ENCODE measurements at places on chromosomes 3 and 15.

DNA sequence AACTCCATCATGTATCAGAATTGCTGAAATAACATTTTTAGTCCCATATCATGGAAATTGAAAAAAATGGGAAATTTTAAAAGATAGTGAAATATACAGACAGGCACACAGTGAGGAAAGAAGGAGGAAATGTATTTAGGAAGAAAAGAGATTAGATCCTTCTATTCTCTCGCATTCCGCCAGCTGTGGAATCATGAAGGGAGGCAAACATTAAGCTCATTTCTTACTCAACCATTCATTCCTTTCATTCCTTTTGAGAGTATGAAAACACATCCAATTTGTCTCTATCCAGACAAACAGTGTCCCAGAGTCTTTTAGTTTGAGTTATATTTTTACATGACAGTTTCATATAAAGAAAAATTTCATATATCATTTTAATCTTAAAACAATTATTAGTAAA lies 52.5 kb upstream of the KCNMB2 start:
- DNase-seq, result no peak

DNA sequence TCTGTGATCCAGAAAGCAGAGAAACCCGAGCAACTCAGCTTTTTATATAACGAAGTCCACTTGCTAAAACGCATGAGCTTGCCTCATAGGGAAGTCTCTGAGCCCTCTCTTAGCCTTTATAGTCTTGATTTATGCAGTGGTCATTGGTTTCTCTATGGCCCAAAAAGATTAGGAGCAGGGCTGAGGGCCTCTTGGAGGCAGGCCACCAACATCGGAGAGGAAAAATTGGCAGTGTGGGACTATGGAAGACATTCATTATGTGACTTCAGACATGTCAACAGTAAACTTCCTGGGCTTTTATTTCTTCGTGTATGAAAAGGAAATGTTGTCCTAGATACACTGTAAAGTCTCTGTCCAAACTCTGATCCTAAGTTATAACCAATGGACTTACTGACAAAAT lies 13.5 kb downstream of the RAB8B start:
- no peak for DNase-seq

- DNase-seq, result no peak
Measured at GRCh38 chr15:93671387-93671943, 559.9 kb upstream of the MCTP2 start.

- DNase-seq, result no peak
Measured at GRCh38 chr3:64604313-64604712, 83.5 kb downstream of the ADAMTS9 start.

DNA sequence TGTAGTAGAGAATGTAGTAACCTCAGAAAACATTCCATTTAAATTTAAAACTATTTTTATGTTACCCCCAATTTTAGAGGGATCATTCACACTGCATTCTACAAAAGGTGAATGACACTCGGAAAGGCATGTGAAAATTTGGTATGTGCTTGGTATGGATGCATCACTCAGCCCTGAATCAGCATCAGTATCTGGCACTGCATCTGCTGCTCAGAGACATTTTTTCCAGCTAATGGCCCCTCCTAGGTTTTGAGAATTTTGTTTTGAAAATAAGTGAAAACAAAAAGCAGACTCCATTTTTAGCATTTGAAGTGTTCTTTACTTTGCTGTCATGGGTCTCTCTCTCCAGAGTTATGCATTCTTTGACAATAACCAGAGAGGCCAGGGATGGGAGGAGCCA lies 15.6 kb upstream of the WWTR1 start:
- no peak for DNase-seq

DNA sequence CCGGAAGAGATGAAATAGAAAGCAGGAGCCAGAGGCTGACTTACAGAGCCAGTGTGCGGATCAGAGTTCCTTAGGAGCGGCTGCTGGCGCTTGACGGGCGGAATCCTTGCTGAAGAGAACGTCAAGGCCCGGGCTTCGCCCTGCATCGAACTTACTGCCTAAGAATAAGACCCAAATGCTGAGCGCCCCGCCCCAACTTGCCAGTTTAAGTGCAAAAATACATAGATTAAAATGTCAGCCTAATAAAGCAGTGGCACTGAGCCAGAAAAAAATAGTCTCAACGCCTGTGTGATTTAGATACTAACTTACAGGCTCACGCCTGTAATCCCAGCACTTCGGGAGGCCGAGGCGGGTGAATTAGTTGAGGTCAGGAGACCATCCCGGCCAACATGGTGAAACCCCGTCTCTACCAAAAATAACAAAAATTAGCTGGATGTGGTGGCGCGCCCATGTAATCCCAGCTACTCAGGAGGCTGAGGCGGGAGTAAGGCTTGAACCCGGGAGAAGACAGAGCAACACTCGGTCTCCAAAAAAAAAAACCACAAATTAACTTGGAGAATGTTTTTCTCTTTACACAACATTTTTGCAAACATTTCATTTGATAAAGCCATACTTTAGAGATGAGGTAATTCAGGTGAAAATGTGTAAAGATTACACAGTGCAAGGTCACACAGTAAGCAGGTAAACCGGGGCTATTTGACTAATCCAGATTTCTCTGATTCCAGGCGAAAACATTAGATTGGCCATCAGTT lies 1.2 kb upstream of the UBP1 start:
- no peak for DNase-seq

DNA sequence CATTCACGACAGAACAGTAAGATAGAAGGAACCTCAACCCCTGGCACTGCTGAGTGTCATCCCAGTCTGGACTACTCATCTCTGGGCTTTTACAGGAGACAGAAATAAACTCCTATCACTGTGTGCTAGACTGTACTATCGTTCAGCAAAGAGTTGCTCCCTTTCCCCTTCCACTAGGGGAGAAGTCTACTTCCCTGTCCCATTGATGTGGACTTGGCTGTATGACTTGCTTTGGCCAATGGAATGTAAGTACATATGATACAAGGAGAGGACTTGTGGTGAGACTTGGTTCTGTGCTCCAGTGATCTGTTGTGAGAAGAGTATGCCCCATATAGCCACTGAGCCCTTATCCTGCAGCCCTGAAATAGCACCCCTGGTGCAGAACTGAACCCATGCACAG lies 5.3 kb upstream of the KIF7 start:
- DNase-seq, result no peak

DNA sequence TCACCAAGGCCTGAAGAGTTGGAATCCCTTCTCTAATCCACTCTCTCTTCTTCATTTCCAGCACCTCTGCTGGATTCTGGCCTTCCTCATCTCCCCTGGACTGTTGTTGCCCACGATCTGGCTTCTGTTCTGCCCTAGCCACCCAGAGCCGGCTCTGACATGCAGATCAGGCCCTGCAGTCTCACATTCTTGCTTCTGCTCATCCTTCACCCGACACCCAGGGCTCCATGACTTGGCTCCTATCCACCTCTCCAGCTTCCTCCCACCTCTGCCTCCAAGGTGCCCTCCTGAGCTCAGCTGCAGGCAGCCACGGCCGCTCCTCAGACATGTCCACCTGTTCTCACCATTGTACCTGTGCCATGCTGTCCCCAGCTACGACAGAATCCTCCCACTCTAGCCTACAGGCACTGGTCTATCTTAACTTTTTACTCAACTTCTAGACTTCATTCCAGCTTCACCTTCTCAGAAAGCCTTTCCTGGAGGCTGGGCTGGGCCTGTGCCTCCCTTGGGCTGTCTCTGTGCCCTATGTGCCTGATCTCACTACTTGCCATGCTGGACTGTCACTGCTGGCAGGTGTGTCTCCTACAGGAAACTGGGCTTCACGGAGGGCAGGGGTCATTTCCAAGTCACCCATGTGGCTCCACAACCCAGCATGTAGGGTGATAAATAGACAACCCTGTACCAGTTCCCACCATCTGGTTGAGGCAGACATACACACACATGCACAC lies 16.0 kb upstream of the TBC1D21 start:
- DNase-seq, result no peak

DNA sequence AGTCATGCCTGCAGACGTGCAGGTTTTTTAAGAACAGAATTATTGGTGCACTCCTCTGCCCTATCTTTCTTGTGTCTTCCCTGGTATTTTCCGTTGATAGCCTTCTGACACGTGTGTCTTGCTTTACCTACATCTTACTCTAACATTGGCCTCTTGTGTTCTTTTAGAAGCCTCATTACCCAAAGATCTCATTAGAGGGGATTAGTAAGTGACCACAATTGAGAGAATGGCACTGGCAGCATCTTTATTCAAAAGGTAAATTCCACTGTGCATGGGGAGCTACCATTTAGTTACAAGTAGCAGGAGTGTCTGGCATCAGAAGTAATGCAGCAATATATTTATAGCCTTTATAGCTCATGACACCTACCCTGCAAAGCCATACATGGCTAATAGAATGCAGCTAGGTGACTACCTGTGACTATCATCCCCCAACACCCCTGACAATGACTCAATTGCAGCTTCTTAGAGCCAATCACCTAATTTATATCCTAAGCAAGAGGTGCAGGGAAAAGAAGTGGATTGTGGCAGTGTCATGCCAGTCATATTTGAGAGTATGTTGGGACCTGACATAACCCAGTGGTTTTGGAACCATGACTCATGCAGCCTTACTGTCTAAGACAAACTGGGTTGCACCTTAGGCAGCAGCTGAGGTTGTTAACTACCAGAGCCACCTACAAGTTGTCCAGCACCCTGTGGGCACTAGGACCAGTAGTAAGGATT lies 164.8 kb downstream of the GRM7 start:
- DNase-seq, result no peak

- DNase-seq, result no peak
Measured at GRCh38 chr3:141663993-141664392, 74.1 kb upstream of the RNF7 start.

DNA sequence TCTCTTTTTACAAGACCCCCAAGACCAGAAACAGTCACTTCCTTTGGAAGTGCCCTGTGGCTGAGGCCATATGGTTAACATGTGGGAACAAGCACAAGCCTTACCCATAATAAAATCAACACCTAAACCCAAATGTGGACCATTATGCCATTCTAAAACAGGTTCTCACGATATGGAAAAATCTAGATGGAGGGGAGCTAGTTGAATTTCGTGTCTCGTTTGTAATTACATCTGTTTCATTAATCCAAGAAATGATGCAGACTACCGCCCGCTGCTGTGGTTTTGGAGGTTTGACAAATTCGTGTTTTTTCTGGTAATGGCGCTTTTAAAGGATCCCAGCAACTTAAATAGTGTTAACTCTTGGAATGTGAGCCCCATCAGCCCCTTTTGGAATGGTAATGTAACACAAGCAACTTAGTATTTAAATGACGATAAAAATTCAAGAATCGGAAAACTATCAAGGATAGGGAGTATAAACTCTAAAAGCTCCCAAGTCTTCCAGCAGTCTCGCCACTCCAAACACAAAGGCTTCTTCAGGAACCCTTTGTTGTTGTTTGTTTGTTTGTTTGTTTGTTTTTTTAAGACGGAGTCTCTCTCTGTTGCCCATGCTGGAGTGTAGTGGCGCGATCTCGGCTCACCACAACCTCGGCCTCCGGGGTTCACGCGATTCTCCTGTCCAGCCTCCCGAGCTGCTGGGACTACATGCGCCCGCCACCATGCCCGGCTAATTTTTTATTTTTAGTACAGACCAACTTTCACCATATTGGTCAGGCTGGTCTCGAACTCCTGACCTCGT lies 1.1 kb downstream of the CNBP start:
- no peak for DNase-seq

- no peak for DNase-seq
Measured at GRCh38 chr3:189014526-189014925, 157.2 kb upstream of the TPRG1 start.

GRCh38 chr3:23546181-23546580 lies 259.6 kb upstream of the UBE2E1 start:
- no peak for DNase-seq

GRCh38 chr15:88905576-88905975 lies 7.6 kb downstream of the MFGE8 start:
- no peak for DNase-seq

GRCh38 chr3:10845839-10846656 lies 30.0 kb downstream of the SLC6A11 start:
- DNase-seq, result no peak

DNA sequence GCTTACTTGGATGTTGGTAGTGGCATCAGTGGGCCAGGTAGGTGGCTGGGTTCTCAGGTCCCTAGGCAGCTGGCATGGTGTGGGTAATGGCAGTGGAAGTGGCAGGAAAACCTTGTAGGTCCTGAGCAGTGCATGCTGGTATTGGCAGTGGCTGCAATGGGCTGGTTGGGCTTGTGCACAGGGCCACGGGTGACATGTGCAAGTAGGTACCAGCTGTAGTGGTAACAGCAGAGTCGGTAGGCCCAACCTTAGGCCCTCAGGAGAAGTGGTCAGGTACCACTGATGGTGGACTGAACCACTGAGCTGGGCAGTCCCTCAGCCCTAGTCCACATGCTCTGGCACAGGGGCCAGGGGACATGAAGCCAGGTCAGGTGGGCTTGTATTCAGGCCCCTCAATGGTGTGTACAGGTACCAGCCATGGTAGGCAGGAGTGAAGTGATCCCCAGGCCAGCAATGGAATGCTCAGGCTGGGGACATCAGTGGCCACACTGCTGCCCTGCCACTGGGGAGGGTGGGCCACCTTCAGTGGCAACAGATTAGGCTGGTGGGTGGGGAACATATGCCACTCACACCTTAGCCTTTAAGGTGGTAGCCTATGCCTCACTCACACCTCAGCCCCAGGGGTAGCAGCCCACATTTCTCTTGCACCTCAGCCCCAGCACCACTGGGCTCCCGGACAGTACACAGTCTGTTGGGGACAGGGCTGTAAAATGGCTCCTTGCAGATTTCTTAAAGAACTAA lies 118.1 kb downstream of the LRRK1 start:
- DNase-seq, result no peak

DNA sequence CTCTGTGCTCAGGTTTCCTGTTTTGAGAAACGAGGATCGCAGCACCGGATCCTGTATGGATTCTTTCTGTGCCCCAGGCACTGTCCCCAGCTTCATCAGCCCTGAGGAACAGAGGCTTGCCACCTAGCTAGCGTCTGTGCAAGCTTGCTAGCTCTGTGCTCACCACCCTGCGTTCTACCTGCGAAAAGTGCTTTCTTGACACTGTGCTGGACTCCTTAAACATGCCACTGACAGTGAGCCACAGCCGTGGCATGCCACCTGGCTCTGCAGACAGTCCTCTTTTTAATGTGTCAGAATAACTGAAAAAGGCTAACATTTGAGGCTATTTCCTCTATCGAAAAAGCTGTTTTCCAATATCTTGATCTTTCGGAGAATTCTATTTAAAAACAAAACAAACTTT lies 1.4 kb downstream of the PGPEP1L start:
- no peak for DNase-seq

DNA sequence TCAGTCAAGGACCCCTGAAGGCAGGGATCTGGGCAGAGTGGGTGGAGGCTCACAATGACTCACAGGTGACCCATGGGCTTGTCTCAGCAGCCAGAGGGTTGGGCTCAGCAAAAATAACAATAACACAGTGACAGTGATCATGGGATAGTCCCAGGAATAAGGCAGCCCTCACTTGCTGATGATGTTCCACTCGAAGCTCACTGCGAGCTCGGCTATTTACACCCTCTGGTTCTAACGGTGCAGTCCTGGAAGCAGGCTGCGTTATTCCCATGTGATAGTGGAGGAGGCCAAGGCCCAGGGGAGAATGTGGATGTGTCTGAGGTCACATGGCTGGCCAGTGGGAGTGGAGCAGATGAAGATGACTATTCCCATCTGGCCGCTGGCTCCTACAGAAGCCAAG lies 16.2 kb downstream of the CCDC33 start:
- DNase-seq, result no peak

Measured in NCI-H1092 (cell line).